ENCODE measurements at places on chromosomes 7 and 10.

DNA sequence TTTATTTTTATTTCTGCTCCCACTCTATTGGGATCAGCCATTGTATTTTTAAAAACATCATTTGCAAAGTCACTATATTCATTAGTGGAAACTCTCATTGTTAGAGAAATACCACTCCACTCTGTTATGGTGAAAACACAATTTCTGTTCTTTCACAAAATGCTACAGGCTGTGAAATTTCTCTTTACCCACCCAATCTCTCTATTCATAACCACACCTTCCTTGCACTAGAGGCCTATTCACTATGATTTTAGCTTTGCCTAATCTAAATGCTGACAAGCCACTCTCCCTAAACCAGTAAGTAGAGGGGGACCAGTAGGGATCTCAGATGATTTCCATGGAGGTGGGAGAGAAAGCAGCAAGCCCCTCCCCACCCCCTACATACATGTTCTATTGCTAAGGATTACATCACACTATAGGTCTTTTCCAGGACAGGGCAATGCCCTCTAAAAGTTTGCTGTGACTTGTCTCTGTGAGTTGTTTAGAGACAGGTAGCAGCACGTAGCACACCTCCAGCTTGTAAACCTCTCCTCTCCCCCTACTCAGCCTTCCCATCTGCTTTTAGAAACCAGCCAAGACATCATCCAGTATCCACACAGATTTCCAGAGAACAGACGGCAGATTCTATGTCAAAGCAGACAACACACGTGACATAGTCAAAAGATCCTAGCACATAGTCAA lies 58.3 kb upstream of the PPP1R3C start:
- no peak for DNase-seq

- DNase-seq = no peak
Observed at GRCh38 chr10:112583236-112583939, 136.4 kb downstream of the VTI1A start.

DNA sequence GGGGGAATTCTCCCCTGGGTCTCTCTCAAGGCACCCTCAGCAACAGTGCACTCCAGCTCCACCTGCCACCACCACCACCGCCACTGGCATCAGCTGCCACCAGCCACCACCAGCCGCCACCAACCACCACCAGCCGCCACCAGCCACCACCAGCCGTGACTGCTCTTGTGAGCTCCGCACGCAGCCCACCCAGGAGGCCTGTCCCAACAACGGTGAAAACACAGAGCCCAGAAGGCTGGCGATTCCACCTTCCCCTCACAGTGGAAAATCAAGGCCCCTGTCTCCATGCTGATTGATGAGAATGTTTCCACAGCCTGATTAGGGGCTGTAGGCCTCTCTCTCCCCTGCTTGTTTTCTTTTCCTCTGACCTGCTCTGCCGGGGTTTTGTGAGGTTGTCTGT lies 41.1 kb downstream of the COBL start:
- DNase-seq = no peak

- no peak for DNase-seq
Observed at GRCh38 chr7:21507627-21508343, 35.1 kb upstream of the DNAH11 start.

DNA sequence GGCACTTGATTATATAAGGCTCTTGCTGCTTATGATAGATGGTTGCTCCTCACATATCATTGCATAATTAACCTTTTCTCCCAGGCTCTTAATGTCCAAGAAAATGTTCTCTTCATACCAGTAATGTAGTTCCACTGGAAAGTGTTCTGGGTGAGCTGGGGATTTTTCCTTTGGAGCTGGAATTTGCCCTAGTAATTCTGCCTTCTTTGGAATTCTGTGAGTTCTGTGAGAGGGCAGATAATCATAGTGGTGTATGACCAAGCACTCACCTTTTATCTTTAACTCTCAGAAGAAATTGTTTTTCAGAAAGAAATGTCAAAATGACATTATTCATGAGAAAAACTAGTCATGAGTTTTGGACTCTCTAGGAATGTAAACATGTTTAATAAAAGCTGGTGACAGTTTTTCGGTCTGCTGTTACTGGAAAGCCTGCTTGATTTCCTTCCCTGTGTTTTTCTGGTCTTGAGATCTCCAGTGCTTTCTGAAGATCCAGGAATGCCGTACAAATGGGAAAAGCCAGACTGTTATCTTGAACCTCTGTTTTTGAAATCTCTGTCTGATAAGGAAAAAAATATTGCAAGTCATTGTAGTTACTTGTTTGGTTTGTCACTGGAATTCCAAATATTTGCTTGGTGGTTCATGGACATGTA lies 148.3 kb upstream of the PRPS1L1 start:
- no peak for DNase-seq

GRCh38 chr7:122067077-122067476 lies 77.0 kb downstream of the AASS start:
- DNase-seq = no peak

DNA sequence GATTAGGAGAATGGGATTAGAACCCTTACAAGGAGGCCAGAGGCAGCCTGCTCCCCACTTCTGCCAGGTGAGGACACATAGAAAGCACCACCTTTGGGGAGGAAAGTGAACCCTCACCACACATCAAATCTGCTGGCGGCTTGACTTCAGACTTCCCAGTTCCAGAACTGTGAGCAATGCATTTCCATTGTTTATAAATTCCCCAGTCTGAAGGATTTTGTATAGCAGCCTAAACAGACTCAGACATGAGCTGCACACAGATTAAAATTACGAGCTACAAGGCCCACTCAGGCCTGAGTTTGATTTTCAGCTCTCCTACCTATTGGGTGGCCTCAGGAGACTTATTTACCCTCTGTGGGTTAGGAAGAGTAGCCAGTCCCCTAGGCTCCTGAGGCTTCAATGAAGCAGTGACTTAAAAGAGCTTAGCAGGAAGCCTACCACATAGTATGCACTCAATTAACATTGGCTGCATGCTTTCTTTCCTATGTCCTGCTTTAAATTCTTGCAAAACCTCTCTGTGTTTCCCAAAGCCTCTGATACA lies 350.7 kb upstream of the ZMIZ1 start:
- DNase-seq = no peak

DNA sequence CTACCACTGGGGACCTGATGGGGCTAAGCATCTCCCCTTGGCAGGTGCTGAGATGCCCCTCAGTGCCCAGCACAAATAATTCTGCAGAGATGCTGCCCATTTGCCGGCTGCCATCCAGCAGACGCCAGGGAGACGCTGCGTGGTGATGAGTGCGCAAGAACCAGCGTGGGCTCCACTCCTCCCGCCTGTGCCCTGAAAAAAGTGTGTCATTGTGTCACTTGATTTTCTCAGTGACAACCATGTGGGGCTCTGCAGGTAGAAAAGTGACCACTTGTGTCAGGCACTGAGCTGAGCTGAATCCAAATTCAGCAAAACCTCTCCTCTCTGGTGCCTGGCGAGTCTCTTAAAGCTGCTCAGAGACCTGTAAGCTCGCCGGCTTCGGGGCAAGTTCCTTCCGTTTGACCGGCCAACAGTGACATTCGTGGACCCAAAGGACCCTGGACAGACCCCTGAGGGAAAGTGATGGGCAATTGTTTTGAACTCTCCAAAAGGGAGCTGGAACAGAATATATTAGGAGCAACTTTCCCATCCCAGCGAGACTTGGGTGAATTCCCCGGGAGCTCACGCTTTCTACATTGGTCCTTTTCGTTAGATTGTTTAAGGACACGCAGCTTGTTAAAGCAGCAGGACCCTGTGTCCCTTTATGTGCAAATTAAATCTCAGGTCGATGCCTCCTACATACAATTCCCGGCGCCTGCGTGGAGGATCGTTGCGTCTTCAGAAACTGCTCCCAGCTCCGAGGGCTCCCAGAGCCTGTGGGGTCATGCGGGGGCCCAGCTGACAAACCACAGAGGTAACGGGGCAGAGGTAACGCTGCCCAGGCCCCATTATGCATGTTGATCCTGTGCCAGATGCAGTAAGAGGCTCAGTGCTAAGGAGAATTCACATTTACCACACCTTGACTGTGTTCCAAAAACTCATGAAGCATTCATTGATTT lies 332.7 kb downstream of the ADARB2 start:
- DNase-seq = peak; percentile 34

DNA sequence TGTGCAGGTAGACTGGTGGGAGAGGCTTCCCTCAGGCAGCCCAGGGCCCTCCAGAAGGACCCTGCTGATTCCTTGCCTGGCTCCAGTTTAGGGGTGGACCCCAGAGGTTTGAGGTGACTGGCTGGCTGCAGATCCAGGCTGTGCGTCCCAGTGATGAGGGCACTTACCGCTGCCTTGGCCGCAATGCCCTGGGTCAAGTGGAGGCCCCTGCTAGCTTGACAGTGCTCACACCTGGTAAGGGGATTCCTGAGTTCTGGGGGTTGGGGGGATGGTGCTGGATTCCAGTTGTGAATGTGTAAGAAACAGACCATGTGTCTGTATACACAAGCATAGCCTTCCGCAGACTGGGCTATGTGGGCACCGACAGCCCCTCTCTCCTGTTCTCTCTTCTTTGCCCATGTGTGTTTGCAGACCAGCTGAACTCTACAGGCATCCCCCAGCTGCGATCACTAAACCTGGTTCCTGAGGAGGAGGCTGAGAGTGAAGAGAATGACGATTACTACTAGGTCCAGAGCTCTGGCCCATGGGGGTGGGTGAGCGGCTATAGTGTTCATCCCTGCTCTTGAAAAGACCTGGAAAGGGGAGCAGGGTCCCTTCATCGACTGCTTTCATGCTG lies 2.7 kb downstream of the KAZALD1 start:
- DNase-seq = no peak

DNA sequence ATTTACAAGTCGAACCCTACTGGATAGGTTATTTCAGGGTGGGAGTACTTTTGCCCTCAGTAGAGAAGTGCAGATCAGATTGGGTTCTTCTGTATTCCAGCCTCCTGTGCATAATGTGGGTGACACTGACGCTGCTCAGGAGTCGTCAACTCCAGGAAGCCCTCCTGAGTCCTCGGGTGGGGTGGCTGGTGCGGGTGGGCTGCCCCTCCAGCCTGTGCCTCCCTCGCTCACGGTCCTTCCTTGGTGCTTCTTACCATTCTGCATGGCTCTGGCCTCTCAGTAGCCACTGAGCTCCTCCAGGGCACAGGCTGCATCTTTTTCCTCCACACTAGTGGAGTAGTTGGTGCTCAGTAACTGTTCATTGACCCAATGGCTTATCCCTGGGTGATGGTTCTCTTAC lies 4.3 kb downstream of the CDH23 start:
- no peak for DNase-seq

- DNase-seq = no peak
Observed at GRCh38 chr7:14021069-14021468, 31.6 kb upstream of the ETV1 start.

- no peak for DNase-seq
Observed at GRCh38 chr10:63585041-63585440, 63.8 kb downstream of the REEP3 start.

DNA sequence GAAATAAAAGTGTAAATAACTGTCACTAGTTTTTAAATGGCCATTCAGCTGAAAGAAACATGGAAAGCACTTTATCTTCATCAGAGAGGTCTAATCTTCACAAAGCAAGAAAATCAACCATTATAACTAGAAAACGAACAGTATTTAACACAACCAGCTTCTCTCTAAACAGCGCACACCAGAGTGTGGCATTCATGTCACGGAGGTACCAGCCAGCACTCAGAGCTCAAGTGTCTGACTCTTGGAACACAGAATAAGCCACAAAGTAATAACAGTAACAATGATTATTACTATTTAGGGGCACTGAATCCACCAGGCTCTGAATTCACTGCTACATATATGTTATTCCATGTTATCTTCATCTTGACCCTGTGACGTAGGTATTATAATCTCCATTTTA lies 60.1 kb downstream of the IFIT5 start:
- DNase-seq = no peak

GRCh38 chr7:38561166-38561565 lies 70.0 kb downstream of the AMPH start:
- no peak for DNase-seq

GRCh38 chr10:80268266-80268665 lies 21.2 kb downstream of the MAT1A start:
- no peak for DNase-seq

DNA sequence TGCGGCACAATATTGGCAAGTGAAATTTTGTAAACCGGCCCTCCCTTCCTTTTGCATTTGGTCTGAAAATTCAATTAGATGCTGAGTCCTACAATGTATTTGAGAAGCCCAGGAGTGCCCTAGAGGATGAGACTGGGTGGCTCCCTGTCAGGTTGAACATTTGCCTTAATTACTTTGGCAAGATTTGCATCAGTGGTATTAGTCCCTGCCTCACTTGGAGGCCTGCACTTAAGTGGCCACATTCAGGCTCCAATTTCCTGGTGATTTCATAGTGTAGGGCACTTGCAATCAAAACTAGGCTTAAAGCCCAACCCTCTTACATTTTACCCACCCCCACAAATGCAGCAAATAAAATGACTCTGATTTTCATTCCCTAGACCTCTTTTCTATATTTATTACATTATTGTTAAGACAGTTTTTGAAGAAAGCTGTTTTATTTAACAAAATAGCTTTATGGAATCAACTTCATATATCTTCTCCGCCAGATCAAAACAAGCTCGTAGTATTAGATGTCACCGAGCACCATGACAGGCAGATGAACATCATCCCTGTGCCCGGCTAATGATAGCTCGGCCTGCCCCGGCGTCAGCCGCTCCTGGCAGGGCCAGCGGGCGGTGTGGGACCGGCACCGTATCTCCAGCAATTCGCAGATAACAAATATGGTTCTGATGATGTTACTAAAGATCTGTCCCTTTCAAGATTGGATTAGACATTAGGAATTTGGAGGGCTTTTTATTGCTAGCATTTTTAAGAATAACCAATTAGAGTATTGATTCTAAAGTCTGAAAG lies 73.6 kb downstream of the EGFR start:
- no peak for DNase-seq

- DNase-seq = no peak
Observed at GRCh38 chr7:47361746-47362215, 220.1 kb downstream of the TNS3 start.

Measured in left forelimb (tissue), 1 donor.